Adipocyte (in vitro differentiated cells): ENCODE measurements at places on chromosomes 12 and 14.

- peak; percentile 94 for DNase-seq
Observed at GRCh38 chr14:95483309-95484165, 32.9 kb downstream of the SYNE3 start.

GRCh38 chr12:57112492-57113294 lies 1.5 kb upstream of the STAT6 start:
- no peak for DNase-seq

DNA sequence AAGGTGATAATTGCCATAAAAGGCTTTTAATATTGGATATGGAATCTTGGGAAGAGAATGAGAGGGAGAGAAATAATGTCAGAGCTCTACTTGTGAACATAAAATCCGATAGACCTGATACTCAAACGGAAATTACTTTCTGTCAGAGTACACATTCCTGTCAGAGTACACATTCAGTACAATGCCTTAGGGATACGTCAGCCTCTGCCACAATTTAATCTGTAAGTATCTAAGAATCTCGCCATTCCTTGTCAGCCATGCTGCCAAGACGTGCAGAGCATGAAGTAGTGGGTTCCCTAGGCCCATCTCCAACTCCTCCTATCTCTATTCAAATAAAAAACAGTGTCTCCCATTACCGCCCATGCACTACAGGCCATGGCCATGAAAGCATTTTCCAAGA lies 242.6 kb downstream of the CEP128 start:
- DNase-seq, result no peak

DNA sequence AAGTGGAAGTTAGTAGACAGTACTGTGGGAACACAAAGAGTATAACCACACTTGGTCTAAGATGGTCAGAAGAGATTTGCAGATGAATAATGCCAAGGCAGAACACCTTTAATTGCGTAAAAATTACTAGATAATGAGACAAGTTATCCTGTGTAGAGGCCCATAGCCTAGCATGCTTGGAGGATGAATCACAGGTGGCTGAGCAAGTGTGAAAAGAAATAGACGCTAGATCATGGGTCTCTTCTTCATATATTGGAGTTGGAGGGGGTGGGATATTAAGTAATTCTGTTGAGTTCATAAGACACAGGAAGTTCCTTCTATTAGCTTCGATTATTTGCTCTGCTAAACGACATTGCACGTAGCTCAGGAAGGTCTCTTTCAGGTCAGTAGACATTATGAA lies 454.3 kb upstream of the LMO3 start:
- DNase-seq, result no peak

DNA sequence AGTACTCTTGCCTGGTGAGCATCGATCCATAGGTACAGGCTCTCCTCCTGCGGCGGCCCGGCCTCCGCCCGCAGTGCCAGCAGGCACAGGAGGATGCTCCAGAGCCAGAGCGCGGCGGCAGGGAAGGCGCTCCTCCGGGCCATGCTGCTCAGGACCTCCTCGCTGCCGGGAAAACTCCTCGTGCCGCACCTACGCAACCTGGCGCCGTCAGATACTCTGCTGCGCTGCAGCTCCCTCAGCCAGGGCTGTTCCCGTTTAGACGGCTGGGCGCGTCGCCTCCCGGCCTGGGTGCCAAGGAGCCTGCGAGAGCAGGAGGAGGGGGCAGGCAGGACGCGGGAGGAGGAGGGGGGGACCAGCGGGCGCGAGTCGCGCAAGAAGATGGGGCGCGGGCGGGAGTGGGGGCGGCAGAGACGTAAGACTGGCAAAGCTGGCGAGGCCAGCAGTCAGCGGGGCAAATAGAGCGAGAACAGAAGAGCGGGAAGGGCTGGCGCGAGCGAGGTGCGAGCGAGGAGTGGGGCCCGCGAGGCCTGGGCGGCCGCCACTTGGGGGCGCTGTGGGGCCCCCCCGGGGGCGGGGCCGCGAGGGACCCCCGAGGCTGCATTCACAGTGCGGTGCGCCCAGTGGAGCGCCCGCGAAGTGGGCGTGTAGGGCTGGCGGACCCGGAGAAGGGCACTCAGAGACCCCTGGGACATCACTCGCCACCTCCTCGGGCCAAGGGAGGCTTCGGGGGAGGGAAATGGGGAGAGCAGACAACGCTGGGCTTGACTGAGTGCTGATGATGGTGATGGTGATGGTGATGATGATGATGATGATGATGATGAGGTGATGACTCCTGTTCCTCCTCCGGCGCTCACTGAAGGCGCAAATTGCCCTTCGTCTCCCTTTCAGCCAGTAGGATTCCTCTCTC lies at the start of gene WIF1:
Gene WIF1, minus strand, starts transcription at position 257 of the 907 bp plus-strand sequence. Its CDS starts 114 bp downstream, at position 143.
- DNase-seq, result peak; percentile 19

GRCh38 chr14:71508901-71509300 lies 423.3 kb upstream of the RGS6 start:
- DNase-seq, result no peak

GRCh38 chr12:42565633-42566032 lies 23.9 kb downstream of the PRICKLE1 start:
- no peak for DNase-seq

DNA sequence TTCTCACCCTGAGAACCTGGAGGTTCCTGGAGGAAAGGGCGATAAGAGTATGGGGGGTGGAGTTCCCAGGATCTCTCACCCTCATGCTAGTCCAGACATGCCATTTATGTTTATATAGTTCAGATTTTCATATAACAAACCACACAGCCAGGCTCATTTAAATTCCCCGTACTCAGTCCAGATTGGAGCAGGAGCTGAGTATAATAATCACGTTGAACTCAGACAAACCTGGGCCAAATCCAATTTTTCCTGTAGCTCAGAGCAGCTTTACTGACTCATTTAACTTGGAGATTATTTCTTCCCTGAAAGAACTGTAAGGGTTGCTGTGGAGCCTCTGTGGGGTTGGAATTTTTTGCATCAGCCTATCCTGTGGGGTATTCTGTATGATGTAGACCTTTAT lies 660.8 kb downstream of the TMEM121 start:
- no peak for DNase-seq

- DNase-seq, result no peak
Observed at GRCh38 chr12:89669197-89669596, 39.4 kb downstream of the ATP2B1 start.

DNA sequence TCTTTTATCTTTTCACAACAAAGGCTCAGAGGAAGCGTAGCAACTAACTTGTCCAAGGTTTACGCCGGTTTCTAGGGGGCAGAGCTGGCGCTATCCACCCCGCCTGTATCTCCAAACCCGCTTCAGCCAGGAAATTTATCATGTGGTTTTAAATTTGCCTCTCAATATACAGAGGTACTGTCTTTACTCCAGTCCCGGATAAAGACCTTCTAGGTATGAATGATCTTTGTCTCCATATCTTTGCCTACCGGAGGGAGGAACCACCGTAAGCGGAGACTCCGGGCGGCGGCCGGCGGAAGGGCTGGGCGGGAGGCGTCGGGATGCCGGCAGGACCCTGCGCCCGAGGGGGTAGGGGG lies 693 bp upstream of the RIMKLB start:
- peak; percentile 67 for DNase-seq

DNA sequence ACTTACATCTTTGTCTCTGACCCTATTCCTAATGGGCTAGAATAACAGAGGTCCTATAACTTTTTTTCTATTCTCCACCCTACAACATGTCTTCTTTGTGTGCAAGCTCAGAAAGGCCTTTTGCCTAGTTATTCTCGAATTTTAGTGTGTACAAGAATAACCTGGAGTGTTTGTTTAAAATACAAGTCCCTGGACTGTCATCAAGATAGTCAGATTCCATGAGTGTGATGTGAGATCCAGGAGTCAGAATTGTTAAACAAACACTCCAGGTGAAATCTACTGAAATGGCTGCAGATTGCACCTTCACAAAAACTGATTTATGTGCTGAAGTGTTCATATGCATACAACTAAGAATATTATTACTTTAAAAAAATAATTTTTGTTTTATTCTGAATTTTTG lies 114.4 kb upstream of the DIO2 start:
- no peak for DNase-seq

DNA sequence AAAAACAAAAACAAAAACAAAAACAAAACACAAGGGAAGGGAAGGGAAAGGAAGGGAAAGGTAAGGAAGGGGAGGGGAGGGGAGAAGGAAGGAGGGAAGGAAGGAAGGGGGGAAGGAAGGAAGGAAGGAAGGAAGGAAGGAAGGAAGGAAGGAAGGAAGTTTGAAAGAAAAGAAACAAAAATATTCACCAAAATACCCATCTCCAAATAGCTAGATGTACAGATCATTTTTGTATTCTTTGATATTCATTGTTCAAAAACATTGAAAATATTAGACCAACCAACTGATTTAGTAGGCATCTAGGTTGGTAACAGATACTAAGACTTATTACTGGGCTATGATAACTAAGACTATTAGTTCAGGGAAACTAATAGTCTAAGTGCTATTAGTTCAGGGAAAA lies 39.1 kb upstream of the USP15 start:
- DNase-seq, result no peak

- DNase-seq, result peak; percentile 98
Observed at GRCh38 chr14:52068615-52069306, at the start of gene NID2. Gene NID2, minus strand, starts transcription at chr14:52069059. Its CDS starts 65 bp downstream, at chr14:52068994.

DNA sequence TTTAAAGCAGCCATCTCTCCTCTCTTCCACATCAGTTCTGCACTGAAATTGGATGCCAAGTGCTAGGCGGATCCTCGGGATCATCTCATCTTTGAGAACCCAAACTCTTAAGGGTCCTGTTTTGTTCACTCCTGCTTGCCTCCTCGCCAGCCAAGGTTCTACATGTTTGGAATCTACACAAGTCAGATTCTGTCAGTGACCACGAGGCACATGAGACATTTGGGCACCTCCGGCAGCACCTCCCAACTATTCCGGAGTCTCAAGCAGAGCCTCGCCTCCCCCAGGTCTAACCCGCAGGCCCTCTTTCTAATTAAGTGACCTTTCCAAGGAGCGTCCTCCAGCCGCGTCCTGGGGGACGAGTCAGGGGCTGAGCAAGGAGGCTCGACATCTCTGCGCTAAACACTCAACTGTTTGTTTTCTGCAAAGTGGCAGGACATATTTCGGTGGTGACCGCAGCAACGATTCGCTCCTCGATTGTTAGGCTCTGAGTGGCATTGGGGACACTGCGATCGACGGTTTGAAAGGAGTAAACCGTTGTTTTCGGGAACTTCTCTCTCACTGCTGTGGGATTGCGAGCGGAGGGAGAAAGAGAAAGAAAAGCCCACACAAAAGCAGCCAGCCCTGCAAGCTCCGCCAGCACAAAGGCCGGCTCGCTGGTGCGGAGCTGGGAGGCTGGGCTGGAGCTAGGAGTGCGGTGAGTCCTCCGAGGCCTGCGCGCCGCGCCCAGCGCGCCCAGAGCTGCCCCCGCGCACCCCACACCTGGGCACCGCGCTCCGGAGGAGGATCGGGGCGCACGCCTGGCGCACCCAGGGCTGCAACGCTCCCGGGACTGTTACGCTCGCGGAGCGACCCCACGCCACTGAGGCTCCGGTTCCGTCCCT lies 640 bp downstream of the ARMH4 start:
- DNase-seq, result peak; percentile 67

DNA sequence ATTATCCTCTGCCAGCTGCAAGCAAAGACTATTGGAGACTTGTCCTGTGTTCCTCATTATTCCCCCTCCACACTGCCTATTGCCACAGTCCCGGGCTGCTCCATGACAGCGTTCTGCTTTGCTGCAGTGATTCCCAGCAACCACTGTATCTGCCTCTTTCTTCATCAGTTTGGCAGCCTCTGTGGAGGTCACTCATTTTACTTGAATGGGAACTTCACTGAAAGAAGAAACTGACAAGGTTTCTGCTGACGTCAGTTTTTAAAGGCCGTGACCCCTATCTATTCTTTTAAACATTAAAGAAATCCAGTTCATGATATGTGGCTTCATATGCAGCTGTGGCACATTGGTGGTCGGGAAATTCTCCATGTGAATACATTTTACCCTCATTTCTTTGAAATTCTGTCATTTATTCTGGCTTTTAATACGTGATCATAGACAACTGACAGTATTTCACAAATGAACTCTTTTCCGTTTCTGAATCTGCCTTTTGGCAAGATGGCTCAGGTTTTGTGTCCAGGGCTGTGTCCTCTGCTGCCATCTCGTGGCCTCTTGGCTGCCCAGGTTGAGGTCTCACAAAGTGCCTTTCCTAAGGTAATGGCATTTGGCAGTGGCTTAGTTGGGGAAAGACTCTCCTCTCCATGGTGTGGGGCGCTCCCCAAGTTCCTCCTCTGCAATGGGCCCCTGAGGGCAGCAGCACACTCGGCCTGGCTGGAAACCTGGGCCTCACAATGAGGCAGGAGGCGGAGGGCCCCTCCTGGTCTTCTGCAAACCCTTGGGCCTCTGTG lies 5.8 kb downstream of the TMEM253 start:
- peak; percentile 88 for DNase-seq

DNA sequence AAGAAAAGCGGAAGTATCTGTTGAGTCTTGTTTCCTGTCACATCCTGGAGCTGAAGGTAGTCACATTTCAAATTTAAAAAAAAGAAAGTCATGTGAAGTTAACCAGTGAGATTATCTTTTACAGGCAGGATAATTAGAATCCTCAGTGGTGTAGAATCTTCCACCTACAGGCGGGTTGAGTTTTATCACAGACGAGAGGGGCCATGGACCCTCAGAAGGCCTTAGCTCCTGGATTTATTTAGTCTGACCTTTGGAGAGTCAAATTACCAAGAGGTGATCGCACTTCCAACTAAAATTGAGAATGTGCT lies 13.0 kb upstream of the GNG2 start:
- DNase-seq, result no peak

DNA sequence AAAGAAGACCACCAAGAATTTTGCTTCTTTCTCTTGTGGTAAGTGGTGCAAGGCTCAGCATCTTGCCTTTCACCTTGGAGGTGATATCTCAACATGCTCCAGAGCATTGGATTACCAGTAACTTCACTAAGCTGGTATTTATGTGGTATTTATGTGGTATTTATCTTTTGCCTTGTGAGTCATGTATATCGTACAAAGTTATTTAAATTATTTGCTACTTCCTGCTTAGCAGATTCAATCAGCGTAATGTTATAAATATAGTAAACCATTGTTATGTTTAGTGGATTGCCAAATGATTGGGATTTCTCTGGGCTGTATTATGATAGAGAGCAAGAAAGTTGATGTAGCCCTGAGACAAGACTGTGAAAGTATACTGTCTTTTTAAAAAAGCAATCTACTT lies 366.4 kb downstream of the IPO8 start:
- peak; percentile 12 for DNase-seq

DNA sequence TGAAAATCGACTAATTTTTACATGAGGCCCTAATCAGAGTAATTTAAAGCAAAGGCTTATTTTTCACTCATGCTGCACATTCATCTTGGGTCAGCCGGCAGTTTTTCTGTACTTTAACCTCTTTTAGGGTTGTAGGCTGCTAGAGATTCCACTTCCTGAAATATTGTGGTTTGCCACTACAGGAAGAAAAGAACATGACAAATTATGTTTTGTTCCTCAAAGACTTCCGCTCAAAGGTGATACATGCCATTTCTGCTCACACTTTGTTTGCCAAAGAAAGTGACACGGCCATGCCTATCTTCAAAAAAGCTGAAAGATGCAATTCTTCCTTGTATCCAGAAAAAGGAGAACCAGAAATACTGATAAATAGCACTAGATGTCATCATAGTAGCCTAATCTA lies 183.4 kb upstream of the PPFIA2 start:
- DNase-seq, result no peak

- no peak for DNase-seq
Observed at GRCh38 chr14:75301666-75302325, 23.2 kb downstream of the FOS start.

- DNase-seq, result no peak
Observed at GRCh38 chr12:14695715-14696141, 671 bp downstream of the GUCY2C start.

GRCh38 chr14:47322751-47323150 lies 352.7 kb downstream of the MDGA2 start:
- no peak for DNase-seq

- no peak for DNase-seq
Observed at GRCh38 chr14:85501751-85502150, 28.2 kb upstream of the FLRT2 start.
